ENCODE measurements at places on chromosomes 7 and 10.
A peak's percentile ranks its signal among the peaks of the same experiment; 100 is the strongest.

- DNase-seq: peak; percentile 36
Observed at GRCh38 chr10:88289342-88289741, 293.8 kb downstream of the RNLS start.

- no peak for DNase-seq
Observed at GRCh38 chr10:26650406-26650805, 47.1 kb upstream of the PDSS1 start.

- DNase-seq: peak; percentile 83
Observed at GRCh38 chr7:132783824-132784223, 207.6 kb upstream of the PLXNA4 start.

GRCh38 chr7:24716480-24717246 lies 40.6 kb downstream of the GSDME start:
- DNase-seq: no peak

GRCh38 chr10:120286280-120286679 lies 170.7 kb upstream of the PLPP4 start:
- no peak for DNase-seq

DNA sequence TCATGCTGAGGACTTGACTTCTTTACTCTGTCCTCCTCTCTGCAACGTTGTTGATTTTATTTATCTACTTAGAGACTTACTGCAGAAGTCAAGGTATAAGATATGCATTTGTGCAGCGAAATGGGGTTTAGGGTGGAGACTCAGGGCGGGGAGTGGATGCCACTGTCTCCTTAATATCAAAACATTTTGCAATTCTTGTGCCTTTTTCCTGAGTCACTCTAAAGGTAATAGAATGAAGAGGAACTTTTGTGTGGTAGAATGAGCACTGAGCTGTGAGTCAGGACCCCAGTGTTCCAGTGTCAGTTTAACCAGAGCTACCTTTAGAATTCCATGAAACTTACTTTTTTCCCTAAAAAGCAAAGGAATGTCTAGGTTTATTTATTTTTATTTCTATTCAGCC lies 78.2 kb downstream of the VTI1A start:
- DNase-seq: no peak

- DNase-seq: no peak
Observed at GRCh38 chr10:68603766-68604165, 43.6 kb downstream of the TET1 start.

- no peak for DNase-seq
Observed at GRCh38 chr7:137846827-137847567, at the start of gene DGKI. Gene DGKI (minus strand): TSS chr7:137846974.

DNA sequence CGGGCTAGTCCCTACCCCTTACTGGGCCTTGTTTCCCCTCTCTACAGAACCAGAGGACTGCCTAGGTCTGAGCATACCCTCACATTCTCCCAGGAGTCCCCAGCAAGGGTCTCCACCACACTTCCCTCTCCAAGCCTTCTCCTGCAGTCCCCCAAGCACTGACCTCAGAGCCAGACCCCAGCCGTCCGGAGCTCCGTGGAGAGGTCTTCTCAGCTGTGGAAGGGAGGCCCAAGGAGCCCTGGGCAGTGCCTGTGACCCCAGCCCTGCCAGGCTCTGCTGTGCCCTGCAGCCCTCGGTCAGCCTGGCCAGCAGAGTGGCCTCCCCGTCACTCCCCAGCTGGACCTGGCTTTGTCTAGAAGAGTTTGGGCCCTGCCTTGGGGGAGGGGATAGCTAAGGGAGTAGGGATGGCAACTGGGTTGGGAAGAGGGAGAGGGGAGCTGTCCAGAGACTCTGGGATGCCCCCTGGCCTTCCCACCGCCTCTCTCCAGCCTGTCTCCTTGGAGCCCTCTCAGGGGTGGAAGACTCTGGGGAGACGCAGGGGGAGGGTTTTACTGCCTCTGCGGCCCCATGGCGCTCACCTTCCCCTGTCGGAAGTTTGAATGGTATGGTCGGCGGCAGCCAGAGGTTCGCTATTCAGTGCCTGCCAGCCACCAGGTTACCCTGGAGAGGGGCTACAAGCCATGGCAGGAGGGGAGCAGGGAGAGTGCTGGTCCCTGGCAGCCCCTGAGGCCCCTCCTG lies at the start of gene C10orf105:
Gene C10orf105 (minus strand): TSS at position 315 of the 738 bp plus-strand sequence. CDS start 3,441 bp downstream, outside the sequence.
- no peak for DNase-seq

DNA sequence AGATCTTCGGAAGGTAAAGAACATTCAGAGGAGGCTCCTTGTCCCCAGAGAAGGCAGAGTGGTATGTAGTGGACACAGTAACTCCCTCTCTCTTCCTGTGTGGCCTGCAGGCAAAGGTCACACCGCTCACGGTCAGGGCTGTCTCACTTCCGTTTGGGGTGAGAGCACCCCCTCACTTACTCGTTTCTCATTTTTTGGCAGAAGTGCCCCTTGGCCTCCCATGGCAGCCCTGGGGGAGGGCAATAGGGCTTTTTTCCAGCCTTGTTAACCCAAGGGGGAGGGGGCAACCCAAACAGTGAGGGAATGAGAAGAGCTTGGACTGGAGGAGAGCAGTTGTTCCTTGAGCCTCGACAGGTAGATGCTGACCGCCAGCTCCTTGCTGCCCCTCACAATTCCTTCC lies 31.8 kb upstream of the SRGN start:
- no peak for DNase-seq

DNA sequence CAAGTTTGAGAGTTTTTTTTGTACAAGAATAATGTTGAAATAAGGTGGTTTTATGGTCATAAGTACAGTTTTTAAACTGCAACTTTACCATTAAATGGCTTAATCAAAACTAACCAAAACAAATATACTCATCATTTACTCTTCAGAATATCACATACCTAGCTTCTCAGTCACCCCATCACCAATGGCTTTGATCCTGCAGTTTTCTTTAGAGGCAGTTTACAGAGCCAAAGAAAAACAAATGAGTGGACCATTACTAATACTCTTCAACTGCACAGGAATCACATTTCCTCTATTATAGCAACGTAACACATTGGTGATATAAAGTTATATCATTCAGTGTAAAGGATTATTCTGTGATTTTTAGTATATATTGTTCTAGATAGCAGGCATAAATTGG lies 576.1 kb upstream of the LRRTM3 start:
- DNase-seq: peak; percentile 2

- DNase-seq: no peak
Observed at GRCh38 chr10:24012249-24012803, 196.6 kb upstream of the KIAA1217 start.

GRCh38 chr7:31763548-31763947 lies 76.5 kb downstream of the PPP1R17 start:
- DNase-seq: no peak

GRCh38 chr7:142862351-142862750 lies 7.5 kb downstream of the EPHB6 start:
- DNase-seq: no peak

DNA sequence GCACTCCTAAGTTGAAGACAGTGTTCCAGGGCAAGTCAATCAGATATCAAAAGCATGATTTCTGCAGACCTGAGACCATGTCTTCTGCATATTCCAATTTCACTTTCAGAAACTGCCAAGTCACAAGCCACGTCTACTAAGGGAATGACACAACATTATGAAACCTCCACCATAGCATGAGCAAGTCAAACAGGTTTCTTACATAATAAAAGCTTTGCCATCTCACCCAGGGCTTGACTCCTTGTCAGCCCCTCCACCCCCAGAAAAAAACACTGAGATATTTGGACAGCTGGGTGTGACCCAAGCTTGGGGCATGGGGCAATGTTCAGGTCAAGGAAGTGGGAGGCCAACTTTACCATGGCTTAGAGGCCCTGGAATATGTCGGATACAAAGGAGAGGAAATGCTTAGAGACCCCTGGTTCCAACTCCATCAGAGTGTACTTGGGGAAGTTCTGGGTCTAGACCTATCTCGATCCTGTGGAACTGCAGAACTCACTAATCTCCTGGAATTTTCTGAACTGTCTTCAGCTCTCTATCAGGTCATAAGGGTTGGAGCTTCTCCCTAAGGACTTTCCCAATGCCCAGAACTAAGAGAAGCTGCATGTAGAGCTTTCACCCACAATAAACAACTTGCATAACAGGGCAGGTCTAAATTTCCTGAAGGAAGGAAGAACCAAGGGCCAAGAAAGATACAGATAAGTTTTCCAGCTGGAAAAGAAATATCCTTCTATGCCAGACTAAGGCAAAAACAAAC lies 80.6 kb upstream of the NAMPT start:
- DNase-seq: no peak

DNA sequence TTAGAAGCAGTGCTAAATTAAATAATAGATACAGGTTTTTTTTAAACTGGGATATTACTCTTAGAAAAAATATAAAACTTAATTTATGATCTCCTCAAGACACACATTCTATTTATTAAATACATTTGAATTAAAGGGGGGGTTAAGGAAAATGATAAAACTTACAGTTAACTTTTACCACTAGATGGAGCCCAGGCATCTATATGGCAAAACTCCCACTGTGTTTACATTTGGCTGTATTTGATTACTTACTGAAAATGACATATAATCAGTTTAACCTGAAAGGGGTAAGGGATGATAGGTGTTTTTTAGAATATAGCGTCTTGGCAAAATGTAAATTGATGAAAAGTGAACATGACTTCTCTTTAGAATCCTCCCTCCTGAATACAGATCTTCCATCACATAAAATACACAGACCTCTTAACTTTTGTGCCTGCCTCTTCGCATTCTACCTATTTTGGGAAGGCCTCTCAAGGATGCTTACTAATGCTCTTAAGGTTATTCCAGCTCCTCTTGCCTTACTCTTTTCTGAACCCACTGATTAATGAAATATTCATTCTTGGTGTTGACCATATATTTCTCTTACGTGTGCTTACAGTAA lies 235.7 kb downstream of the AGMO start:
- DNase-seq: peak; percentile 39

GRCh38 chr7:157129200-157129599 lies 9.5 kb upstream of the UBE3C start:
- no peak for DNase-seq

GRCh38 chr7:33882040-33882837 lies 23.1 kb upstream of the BMPER start:
- DNase-seq: peak; percentile 43
